ENCODE measurements at places on chromosomes 12 and 14.

DNA sequence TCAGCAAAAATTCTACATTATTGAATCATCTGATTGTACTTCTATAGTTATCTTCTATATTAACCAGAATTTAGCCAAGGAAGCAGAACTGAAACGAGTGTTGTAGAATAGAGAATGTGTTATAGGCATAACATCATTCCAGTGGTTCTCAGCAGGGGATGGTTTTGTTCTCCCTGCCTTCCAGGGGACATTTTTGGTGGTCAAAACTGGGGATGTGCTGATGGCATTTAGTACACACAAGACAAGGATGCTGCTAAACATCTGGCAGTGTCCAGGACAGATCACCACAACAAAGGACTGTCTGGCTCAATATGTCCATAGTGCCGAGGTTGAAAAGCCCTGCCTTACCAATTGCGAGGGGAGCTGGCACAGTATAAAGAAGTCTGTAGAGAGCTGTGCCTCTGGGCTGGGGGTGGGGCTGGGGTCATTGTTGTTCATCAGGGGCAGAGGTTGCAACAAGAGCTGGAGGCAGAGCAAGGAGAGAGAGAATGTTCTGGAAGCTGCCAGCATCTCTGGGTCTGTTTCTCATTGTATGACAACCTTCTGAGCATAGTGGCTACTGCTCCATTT lies 1472.8 kb downstream of the AACS start:
- no peak for DNase-seq

- no peak for DNase-seq
These were observed 274.7 kb downstream of the SLC6A15 start for GRCh38 chr12:84637926-84638325.

- DNase-seq: no peak
These were observed 27.9 kb downstream of the SYNE3 start for GRCh38 chr14:95488376-95489213.

- DNase-seq: no peak
These were observed 862 bp downstream of the KLRB1 start for GRCh38 chr12:9606736-9607372.

- no peak for DNase-seq
These were observed 48.3 kb upstream of the ZFP36L1 start for GRCh38 chr14:68841016-68841809.

DNA sequence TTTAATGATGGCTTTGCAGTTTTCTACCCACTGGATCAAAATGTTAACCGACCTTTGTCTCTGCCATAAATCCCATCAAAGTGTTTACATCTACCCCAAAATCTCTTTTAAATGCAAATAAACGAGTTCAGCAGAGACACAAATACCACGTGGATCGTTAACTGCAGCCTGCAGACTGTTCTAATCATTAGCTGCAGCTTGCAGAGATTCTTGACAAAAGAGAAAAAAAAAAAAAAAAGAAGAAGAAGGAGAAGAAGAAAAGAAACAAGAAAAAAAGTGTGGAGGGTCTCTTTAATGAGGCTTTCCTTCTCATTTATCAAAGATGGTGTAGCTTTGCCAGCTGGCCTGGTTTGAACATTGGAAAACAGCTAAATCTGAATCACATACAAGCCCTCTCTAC lies 275.7 kb downstream of the NEDD1 start:
- DNase-seq: no peak

GRCh38 chr12:79983492-79983891 lies 48.6 kb upstream of the PPP1R12A start:
- DNase-seq: no peak

- peak; percentile 84 for DNase-seq
These were observed 29.0 kb upstream of the AMN start for GRCh38 chr14:102893452-102893851.

DNA sequence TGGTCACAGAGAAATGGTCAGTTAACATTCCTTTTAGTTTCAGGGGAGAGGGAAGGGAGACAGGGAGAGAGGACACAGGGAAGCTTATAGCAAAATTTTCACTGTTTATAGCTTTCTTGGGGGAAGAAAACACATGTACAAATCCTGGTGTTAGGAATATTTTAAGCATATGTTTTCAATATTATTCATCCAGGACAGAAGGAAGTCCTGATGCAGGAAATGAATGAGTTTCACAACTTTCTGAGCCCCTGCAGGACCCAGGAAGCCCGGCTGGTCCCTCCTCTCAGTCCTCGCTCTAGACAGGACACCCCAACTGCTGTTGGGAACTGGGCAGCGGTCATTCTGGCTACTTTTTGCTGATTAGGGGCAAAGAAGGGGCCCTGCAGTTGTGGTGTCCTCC lies 71.1 kb upstream of the ZDHHC17 start:
- DNase-seq: no peak

GRCh38 chr14:72738161-72738611 lies 155.7 kb downstream of the DPF3 start:
- DNase-seq: peak; percentile 60

- no peak for DNase-seq
These were observed 4.9 kb downstream of the SH2B3 start for GRCh38 chr12:111410431-111411184.

DNA sequence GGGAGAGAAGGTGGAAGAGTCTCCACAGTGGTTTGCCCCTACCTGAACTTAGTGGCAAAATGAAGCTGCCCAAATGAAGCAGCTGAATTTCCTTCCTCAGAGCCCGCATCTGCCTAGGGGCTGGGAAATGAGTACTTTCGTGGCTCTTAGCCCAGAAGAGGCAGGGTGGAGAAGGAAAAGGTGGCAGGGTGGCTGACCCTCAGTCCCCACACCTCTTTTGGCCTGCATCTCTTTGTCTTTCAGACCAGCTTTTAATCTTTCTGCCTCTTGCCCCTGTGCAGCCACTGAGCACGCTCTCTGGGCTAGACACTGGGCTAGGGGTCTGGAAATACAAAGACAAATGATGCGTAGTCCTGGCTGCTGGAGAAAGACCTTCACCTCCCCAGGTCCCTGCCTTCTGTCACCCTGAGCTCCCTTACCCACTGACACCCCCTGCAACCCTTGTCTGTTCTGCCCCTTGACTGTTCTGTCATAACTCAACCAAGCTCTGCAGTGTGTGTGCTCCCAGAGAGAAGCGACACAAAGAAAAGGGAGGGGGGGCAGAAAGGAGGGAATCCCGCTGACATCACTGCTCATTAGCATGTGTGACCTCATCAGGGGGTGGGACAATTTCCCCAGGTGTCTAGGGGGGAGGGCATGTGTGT lies 371 bp upstream of the REM2 start:
- peak; percentile 88 for DNase-seq

DNA sequence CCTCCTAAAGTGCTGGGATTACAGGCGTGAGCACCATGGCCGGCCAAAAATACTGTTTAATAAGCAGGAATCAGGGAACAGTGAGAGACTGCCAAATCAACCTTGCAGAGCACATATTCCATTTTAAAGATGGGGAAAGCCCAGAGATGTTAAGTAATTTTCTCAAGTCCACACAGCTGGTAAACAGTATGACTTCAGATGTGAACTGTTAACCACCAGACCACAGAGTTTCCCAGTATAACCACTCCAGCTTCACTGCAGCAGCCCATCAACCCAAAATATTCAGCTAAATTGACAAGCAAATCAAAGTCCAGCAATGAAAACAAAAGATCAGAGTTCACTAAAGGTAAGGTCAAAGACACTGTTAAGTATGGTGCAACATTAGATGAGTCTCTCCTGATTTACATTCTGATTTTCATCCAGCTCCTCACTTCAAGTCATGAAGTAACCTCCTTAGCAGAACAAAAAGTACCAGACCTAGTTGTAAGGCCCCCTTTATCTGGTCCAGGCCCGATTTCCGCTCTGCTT lies 82.1 kb downstream of the TRAFD1 start:
- DNase-seq: no peak

DNA sequence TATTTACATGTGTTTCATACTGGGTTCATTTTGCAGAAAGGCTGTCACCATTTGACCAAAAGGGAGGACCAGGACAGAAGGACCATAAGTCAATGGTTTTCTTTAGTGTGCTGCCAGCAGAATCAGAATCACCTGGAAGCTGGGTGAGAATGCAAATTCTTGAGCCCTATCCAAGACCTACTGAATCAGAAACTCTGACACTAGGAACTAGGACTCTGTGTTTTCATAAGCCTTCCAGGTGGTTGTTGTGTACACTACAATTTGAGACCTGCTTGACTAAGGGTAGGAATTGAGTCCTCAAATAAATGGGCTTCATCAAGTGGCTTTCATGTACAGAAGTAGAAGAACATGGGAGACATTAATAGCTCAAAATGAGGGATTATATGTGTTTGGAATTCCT lies 32.2 kb downstream of the PDE6H start:
- DNase-seq: no peak

- no peak for DNase-seq
These were observed 510.8 kb downstream of the TMTC2 start for GRCh38 chr12:83197483-83197914.

DNA sequence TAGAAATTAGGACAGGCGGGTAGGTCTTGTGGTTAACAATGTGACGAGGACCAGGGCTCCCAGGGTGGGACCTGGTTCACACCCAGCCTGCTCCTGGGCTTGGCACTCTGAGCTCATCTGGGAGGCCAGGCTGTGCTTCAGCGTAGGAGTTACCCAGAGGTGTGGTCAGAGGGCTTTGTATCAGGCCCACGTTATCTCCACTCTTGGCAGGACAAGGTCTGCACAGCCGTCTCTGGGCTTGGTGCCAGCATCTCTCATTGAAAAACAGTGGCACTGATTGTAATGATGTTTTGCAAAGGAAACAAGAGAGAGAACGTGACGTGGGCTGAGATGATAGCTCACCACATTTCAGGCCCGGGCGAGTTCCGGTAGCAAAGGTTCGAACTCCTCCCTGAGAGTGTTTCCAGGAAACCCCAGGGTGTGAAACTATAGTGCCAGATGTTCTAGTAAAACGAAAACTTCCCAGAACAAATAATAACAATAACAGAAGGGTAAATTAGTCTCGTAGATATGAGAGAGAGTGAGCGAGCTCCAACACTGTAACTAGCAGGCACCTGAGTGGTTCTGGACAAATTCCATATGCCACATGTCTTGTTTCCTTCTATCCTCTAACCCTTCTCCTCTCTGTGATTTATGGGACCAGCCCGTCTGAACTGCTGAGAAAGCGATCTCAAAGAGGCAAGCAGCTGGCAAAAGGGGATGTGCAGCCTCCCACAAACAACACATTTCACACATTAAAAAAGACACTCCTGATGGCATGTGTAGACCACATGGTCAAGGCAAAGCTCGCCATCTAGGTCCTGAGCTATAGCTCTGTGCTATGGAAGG lies 227.3 kb downstream of the KTN1 start:
- DNase-seq: peak; percentile 25

DNA sequence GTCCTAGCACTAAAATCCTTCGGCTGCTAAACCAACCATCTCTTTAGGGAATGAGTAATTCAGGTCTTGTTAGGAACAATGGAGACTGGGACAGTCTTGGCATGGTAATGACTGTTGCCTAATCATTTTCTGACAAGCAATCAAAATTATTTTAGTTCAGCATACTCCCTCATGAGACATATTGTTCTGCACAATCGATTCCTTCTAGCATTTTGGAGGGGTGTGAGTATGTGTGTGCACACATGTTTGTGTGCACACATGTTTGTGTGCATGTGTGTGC lies 2.1 kb upstream of the KRT1 start:
- DNase-seq: no peak

DNA sequence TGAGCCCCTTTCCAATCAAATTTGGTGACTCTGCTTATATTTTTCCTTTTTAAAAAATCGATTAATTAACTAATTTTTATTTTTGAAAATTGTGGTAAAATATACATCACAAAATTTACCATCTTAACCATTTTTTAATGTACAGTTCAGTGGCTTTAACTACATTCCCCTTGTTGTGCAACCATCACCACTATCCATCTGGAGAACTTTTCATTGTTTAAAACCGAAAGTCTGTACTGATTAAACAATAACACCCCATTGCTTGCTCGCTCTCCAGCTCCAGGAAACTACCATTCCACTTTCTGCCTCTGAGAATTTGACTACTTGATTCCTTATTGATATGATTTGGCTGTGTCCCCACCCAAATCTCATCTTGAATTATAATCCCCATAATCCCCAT lies 283.4 kb downstream of the C12orf75 start:
- DNase-seq: no peak

GRCh38 chr12:17134315-17134714 lies 528.4 kb upstream of the LMO3 start:
- no peak for DNase-seq

DNA sequence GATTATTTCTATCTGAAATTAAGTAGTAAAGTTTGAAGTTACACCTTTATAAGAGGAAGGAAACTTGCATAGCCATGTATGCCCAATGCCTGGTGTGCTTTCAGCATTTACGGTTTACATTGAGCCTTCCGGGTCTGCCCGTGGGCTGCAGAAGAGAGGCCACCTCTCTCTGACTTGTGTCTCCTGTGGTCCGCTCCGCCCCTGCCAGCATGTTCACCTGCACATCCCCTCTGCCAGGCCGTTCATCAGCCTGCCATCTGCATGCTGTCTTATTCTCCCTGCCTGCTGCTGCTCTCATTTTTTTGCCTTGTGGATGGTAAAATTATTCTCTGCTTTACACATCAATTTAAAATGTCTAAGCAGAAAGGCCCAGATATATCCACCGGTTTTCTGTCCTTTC lies 41.5 kb upstream of the DYNC1H1 start:
- DNase-seq: peak; percentile 67

DNA sequence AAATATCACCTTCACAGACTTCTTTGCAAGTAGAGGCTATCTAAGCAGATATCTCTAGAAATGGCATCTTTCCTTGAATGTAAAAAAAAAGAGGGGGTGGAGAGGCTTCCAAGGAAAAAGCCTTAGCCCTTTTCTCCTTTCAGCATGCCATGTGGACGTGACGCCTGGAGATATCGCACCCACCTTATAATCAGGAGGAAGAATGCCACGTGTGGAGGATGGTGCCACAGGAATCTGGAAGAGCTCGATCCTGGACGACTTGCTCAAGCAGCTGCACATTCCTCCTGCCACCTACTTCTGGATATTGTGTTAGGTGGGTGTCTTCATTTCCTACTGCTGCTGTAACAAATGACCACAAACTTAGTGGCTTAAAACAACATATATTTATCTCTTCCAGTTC lies 203.6 kb downstream of the NUAK1 start:
- DNase-seq: no peak

DNA sequence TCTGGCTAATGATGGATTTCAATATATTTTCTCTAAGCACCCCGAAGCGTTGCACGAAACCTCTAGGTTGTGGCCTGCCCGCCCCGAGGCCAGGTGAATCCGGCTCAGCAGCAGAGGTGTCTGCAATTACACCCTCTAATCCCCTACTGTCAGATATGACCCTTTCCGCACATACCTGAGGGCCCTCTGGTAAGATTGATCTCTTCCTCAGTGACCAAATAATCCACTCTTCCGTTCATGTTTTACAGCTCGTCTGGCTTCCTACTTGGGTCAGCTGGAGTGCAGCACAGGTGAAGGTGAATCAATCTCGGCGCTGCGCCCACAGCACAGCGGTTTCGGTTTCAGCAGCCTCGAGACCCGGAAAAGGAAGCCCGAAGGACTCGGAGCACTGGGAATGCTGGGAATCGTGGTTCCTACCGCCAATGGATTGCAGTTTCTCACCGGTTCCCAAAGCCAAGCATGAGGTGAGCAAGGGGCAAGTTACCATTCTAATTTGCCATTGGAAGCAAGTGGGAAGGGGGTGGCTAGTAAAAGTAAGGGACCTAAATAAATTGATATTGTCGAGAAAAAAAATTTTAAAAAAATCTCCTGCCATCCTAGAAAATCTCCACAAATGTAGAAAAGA lies at the start of gene SYNJ2BP:
SYNJ2BP (minus strand) TSS at position 366 of the 625 bp plus-strand sequence; CDS start at position 239, 127 bp downstream.
- peak; percentile 94 for DNase-seq

GRCh38 chr12:14771651-14772137 lies 31.6 kb downstream of the WBP11 start:
- no peak for DNase-seq

Data from G401 (cell line).